HAP-1 (cell line): ENCODE measurements at places on chromosomes 1 and 21.
A peak's percentile ranks its signal among the peaks of the same experiment; 100 is the strongest.

DNA sequence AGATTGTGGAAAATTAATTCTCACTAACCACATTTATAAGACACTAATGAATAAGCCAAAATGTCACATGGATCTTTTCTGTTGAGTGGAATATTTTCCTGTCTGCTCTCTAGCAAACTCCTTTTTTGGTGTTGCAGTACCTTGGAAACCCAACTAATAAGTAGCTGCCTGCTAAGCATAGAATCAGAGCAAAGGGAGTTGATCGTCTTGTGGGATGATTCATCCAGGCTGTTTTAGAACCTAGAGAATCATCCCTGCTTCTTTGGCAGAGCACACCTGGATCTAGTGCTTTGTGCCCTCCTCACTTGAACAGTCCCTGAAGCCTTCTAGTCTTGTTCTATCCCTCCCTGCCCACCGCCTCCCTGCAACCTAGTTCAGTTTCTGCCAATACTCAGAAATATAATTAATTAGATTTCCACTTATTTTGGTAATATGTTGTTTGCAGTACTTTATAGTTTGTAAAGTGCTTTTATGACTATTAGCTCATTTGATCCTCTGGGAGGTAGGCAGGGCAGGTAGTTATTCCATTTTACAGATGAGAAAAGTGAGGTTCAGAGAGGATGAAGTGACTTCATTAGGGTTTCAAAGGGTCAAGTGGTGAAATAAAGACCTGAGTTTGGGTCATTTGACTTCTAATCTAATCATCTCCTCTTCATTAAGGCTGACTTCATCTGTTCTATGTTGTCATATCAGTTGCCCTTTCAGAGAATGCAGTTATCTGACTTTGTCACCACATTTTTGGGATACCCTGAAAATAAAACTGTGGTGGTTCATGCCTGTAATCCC is 2.5 kb downstream of the AGO4 start:
- no peak for DNase-seq

GRCh38 chr1:156951371-156951770 is 30.9 kb downstream of the LRRC71 start:
- no peak for DNase-seq

GRCh38 chr1:245365095-245366020 is 210.6 kb downstream of the KIF26B start:
- DNase-seq = no peak

GRCh38 chr1:63794939-63795378 is 21.1 kb downstream of the ROR1 start:
- no peak for DNase-seq

GRCh38 chr1:18045203-18045602 is 62.4 kb upstream of the IGSF21 start:
- DNase-seq = no peak

DNA sequence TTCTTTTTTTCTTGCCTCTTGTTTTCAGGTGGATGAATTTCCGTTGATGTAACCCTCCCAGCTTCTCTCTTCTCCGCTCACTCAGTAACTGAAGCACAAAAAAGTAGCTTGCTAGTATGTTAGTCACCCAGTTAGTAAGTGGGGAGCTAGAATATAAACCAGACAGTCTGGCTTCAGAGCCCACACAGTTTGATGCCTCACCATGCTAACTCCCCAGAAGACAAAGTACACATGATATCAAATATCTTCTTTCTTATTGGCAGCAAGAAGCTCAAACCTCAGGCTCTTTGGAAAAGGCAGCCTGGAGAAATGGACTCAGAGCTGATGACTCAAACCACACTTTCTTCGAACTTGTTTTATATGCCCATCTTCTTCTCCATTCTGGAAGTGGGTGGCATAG is 187.5 kb upstream of the PLXNA2 start:
- no peak for DNase-seq

DNA sequence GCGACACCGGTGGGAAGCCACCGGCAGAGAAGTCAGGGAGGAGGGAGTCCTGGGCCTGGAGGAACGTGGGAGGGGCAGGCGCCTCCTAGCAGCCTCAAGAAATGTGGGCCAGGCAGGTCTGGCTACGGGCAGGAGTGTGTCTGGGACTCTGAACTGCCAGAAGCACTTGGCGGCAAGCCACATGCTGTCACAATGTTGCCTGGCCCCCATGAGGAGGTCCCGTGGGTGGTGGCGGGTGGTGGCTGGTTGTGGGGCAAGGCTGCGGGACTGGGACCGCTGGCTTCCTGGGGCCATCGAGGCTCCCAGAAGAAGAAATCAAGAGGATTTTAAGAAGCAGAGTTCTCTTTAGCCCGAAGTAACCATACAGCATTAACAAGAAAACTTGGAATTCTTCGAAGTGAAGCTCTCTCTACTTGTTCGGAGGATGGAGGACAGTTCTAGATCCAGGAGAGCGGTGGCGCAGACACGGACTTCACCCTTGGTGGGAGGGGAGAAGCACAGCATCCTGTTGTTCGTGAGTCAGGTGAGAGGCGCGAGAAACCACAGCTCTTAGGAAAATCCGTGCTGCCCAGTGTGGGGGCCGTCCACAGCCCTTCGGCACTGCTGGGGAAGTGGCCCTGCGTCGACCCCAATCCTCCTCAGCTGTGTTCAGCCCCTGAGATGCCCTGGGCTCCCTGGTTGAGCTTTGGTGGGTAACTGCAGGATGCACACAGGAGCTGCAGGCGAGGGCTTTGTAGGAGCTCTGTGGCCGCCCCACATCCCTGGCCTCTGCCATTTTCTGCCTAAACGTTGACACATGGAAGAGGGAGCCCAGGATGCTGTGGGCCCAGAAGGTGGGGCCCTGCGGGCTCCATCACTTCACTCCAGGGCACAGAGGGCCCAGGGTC is 12.4 kb downstream of the SKI start:
- no peak for DNase-seq

GRCh38 chr1:179818743-179819173 is 58.8 kb downstream of the TOR1AIP2 start:
- DNase-seq = no peak

DNA sequence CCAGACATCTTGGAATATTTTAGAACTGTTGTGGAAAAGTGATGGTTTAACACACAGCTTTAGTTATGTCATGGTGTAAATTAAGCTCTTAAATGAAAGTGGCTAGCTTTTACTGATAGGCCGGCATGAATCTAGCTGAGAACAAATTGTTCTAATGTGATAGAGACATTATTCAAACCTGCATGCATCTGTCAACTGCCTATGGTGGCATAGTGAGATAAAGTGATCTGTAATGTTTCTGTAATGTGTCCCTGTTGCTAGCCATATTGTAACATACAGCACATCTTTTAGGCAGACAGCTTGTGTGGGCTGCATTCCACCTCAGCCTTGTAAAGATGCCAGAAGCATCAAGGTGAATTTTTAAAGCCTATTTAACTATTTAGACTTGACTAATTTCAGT is 16.0 kb downstream of the LRIG2 start:
- no peak for DNase-seq

GRCh38 chr1:2611031-2611501 is 21.8 kb downstream of the MMEL1 start:
- DNase-seq = peak; percentile 85
